ENCODE measurements at places on chromosomes 2 and 18. TPM values are rescaled to one million over a fixed set of nuclear protein-coding genes. Genes with fewer than 3 reads are reported as not detected.
A peak's percentile ranks its signal among the peaks of the same experiment; 100 is the strongest.

- DNase-seq, result peak; percentile 62
These were observed 2.9 kb upstream of the CASP8 start for GRCh38 chr2:201257381-201257955.

GRCh38 chr2:236659758-236660150 lies 90.1 kb downstream of the ACKR3 start:
- DNase-seq, result no peak

- no peak for DNase-seq
These were observed 219.8 kb downstream of the ZRANB3 start for GRCh38 chr2:135311268-135311667.

GRCh38 chr2:241868661-241869081 lies 858 bp upstream of the RTP5 start:
- no peak for DNase-seq

DNA sequence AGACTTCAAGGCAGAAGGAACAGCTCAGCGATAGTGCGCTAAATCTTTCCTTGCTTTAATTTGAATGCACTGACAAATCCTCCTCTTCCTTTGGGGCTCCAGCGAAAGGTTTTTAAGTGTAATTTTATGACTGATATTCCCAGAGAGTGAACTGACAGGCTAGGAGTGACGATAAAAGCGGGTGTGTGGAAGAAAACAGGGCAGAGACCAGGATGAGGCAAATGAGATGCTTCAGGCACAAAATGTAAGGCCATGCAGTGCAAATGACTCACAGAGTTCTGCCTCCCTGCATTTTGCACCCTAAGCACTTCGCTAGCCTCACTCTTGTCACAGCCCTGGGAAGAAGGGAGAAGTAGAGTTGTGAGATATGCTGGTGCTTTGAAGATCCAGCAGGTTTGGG lies 14.7 kb downstream of the KLHL23 start:
- no peak for DNase-seq

LHCGR gene
- not detected for total RNA-seq

CDCA7 gene
- 6.4 TPM for total RNA-seq

C18orf32 gene
- 50.2 TPM for total RNA-seq

CYP27C1 gene
- 0.14 TPM for total RNA-seq

Data from transverse colon (tissue), 4 donors.